RWPE2 (cell line): ENCODE measurements at places on chromosomes 4 and X.

DNA sequence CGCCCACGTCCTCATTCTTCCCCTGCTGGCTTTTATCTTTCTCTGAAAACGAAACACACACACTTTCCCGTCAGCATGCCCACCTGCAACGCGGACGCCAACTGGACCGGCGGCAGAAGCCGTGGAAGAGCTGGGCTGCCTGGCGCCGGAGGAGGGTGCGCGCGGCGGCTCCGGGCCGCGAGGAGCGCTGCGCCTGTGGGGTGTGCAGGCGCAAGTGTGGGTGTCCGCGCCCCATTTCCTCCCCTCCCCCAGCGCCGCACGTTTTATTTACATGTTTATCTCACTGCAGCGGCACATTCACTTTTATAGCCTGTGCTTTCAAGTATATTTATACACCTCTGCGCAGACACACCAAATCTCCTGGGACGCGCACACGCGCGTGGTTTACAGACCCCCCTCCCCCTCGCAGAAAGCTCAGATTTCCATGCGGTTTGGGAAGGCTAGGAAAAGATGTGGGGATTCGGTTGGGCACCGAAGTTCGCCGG is 1.5 kb downstream of the PITX2 start:
- no peak for DNase-seq
- H3K4me3 ChIP-seq: no peak overlapping the region
- peaks cover 100% of the 10 kb centered on the region for H3K27me3 ChIP-seq
- H3K36me3 ChIP-seq: no peaks in the 10 kb centered on the region
- H3K4me1 ChIP-seq: no peaks in the 10 kb centered on the region

DNA sequence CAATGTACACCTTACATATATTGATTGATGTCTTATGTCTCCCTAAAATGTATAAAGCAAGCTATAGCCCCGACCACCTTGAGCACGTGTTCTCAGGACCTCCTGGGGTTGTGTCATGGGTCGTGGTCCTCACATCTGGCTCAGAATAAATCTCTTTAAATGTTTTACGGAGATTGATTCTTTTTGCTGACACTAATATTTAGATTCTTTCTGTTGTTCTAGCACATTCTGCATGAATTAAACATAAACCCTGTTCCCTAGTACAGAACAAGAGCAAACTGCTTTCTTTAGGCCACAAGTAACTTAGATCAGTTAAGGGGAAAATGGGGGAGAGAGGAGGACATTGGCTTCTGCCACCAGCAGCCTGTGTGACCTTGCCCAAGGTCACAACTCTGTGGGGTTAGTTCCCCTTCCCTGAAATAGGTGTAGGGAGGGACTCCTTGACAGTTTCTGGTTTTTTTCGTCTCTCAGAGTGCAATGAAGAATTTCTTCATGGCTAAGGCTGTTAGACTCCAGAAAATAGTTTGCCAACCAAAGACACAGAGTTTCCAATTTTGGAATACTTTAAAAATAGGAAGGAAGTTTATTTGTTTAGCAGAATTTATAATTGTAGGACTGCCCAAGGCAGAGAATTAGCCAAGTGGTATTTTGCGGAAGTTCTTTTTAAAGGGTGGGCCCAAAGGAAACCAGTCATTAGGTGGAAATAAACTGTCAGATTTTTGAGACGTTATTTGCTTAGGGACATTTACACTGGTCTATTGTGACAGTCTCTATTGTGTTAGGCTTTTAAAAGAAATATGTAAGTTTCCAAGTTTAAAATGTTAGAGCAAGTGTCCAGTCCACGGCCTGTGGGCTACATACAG is 29.4 kb downstream of the PTTG2 start:
- no peaks in the 10 kb centered on the region for H3K4me1 ChIP-seq
- no peak for DNase-seq
- H3K36me3 ChIP-seq: no peaks in the 10 kb centered on the region
- no peak overlapping the region for H3K27ac ChIP-seq
- H3K27me3 ChIP-seq: no peaks in the 10 kb centered on the region

DNA sequence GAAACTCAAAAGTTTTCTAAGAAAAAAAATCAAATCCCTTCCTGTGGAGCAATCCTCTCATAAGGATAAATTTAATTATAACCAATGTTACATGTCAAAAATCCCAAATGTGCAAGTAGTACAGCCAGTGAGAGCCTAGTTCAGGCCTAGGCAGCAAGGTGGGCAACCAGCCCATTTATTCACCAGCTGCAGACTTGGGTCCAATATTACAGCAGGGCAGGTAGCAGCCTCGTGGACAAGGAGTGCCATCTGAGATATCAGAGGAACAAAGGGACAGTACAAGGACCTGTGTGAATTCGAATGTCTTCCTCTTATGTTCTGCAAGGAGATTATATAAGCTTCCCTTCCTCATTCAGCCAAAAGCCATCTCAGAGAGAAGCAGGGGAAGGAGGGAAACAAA is 6.6 kb downstream of the HELQ start:
- H3K36me3 ChIP-seq: peaks cover 24% of the 10 kb centered on the region
- no peaks in the 10 kb centered on the region for H3K27me3 ChIP-seq
- no peaks in the 10 kb centered on the region for H3K4me1 ChIP-seq
- H3K27ac ChIP-seq: no peak overlapping the region

GRCh38 chrX:24920769-24921168 is 95.0 kb downstream of the ARX start:
- H3K4me1 ChIP-seq: no peaks in the 10 kb centered on the region
- no peak for DNase-seq
- H3K27ac ChIP-seq: no peak overlapping the region
- no peaks in the 10 kb centered on the region for H3K27me3 ChIP-seq
- H3K4me3 ChIP-seq: no peak overlapping the region

GRCh38 chrX:82141942-82142341 is 940.0 kb downstream of the SH3BGRL start:
- H3K4me1 ChIP-seq: no peaks in the 10 kb centered on the region
- H3K4me3 ChIP-seq: no peak overlapping the region

- no peaks in the 10 kb centered on the region for H3K4me1 ChIP-seq
- no peaks in the 10 kb centered on the region for H3K27me3 ChIP-seq
- H3K27ac ChIP-seq: no peak overlapping the region
- no peak for DNase-seq
Measured at GRCh38 chr4:169774466-169775445, 17.0 kb upstream of the HPF1 start.

DNA sequence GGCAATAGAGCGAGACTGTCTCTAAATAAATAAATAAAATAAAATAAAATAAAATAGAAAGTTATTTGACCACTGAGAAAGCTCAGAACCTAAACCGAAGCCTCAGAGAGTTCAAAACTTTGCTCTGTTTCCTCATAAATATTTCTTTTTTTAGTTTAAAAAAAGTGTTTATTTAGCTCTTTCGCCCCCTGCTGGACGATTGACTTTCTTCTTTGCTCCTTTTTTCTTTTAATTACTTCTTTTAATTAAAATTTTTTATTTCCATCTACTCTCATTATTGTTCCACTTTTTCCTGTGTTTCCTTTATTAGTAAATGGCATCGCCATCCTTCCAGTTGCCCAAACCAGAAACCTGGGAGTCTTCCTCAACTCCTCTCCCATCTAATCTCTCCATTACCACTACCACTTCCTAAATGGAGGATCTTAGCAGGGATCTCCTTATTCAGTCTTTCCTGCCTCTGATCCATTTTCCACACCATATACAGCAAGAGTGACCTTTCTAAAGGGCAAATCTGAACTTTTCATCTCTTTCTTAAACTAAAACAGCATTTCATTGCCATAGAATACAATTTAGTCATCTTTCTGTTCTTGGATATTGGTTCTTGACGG is 728 bp upstream of the IL13RA2 start:
- peak overlapping the region; percentile 12 for H3K27ac ChIP-seq
- H3K36me3 ChIP-seq: no peaks in the 10 kb centered on the region
- H3K4me1 ChIP-seq: peaks cover 25% of the 10 kb centered on the region
- no peaks in the 10 kb centered on the region for H3K27me3 ChIP-seq
- H3K4me3 ChIP-seq: no peak overlapping the region

DNA sequence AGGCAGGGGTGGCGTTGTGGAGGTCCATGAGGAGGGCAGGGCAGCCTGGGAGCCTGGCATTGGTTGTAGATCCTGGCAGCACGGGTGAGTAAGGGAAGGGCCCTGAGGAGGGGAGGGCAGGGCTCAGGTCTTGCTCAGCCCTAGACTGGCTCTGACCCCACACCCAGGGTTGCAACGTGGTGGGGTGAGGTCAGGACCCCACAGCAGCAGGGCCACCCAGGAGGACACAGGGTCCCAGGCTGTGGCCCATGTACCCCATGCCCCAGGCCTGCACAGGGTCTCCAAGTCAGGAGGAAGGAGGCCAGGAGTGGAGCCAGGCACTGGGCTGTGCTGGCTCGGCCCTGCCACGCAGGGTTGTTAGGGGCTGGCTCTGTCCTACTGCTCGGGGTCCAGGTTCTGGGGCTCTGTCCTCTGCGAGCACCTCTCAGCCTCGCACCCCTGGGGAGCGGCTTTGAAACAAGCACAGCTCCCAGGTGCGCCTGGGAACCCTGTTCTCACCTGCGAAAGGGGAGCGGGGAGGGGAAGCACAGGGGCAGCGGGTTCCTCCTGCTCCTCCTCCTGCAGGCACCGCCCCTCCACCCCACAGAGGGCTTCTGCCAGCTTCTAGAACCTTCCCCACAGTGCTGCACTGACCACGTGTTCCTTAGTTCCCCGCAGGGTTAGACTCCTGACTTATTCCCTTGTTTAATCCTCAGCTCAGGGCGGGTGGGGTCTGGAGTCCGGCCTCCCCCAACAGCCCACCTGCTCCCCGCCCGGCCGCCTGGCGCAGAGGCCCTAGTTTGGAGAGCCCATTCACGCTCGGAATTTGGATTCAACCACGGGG is 20.4 kb downstream of the MSANTD1 start:
- H3K27ac ChIP-seq: no peak overlapping the region
- peaks cover 3% of the 10 kb centered on the region for H3K27me3 ChIP-seq
- no peaks in the 10 kb centered on the region for H3K36me3 ChIP-seq
- H3K4me1 ChIP-seq: no peaks in the 10 kb centered on the region

GRCh38 chr4:149166876-149167275 is 648.8 kb downstream of the IQCM start:
- H3K27me3 ChIP-seq: no peaks in the 10 kb centered on the region
- DNase-seq: no peak
- no peak overlapping the region for H3K27ac ChIP-seq
- no peaks in the 10 kb centered on the region for H3K4me1 ChIP-seq

DNA sequence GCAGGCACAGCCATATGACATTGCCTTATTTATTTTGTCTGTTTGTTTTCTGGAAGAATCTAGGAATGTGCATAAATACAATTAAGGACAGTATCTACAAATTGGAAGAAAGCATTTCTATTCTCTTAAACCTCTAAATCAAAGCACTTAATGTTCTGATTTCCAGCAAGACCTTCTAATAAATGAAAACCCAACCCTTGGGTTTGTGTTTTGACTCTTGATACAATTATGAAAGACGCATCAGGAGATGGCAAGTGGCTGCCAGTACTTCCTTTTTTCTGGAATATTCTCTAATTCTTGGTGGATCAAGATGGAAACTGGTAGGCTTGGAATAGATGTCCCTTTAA is 437 bp upstream of the CPE start:
- H3K4me1 ChIP-seq: peaks cover 4% of the 10 kb centered on the region
- H3K36me3 ChIP-seq: no peaks in the 10 kb centered on the region; the same call in 1 of the 2 replicates
- H3K4me3 ChIP-seq: peak overlapping the region; percentile 50
- no peaks in the 10 kb centered on the region for H3K27me3 ChIP-seq
- H3K27ac ChIP-seq: no peak overlapping the region

DNA sequence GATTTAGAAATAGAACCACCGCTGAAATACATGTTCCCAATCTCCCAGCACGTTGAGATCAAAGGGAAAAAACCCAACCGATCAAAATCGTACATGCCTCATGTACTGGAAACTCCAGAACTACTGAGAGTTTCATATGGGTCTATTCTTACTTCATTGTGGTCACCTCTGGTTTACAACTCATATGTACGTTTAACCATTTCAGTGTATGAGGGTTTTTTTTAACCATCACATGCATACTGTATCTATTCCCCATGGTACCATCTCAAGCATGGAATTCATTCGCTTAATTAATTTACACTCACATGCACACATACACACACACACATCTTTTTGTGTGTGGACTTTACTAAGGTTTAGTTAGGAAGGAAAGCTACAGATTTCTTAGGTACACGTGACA is 46.0 kb upstream of the CLNK start:
- peaks cover 3% of the 10 kb centered on the region for H3K27me3 ChIP-seq
- no peak overlapping the region for H3K4me3 ChIP-seq
- DNase-seq: no peak

DNA sequence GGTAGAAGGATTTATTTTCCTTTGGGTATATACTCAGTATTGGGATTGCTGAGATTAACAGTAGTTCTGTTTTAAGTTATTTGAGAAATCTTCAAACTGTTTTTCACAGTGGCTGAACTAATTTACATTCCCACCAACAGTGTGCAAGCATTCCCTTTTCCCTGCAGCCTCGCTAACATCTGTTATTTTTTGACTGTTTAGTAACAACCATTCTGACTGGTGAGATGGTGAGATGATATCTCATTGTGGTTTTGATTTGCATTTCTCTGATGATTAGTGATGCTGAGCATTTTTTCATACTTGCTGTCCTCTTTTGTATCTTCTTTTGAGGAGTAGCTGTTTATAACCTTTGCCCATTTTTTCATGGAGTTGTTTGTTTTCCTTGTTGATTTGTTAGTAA is 457.8 kb downstream of the TRAM1L1 start:
- no peaks in the 10 kb centered on the region for H3K36me3 ChIP-seq
- H3K4me1 ChIP-seq: no peaks in the 10 kb centered on the region
- no peak for DNase-seq

DNA sequence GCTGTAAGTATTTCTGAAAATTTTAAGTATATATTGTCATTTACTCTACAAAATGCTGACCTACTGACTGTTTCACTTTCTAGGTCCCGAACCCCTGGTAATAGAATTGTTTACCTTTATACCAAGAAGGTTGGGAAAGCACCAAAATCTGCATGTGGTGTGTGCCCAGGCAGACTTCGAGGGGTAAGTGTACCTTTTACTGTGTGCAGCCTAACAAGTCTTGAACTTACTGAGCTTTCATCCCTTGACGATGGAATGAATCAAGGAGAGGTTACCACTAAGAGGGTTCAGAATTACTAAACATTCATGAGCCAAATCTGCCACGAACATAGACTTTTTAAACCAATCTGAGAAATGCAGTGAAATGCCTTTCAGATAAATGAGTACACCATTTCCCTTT is 1.6 kb downstream of the RPL34 start:
- peaks cover 60% of the 10 kb centered on the region for H3K36me3 ChIP-seq
- no peaks in the 10 kb centered on the region for H3K27me3 ChIP-seq
- peaks cover 11% of the 10 kb centered on the region for H3K4me1 ChIP-seq

DNA sequence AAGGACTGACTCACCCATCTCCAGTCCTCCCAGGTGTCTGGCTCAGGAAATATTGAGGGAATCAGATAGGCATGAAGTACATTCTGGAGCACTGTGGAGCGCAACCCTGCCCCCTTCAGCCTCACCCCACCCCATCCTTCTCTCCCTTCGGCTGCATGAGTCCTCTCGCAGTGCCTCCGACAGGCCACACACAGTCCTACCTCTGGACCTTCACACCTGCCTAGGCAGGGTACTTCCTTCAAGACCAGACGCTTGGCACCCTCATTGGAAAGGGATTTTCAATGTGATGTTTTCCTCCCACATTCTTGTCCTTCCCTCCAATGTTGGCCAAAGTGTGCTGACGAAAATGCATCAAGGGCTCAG is 26.8 kb upstream of the PPP2R2C start:
- H3K4me3 ChIP-seq: no peak overlapping the region
- H3K27me3 ChIP-seq: no peaks in the 10 kb centered on the region
- H3K27ac ChIP-seq: no peak overlapping the region
- H3K4me1 ChIP-seq: no peaks in the 10 kb centered on the region
- no peak for DNase-seq
